ENCODE measurements at places on chromosomes 5 and 9. TPM values are rescaled to one million over a fixed set of nuclear protein-coding genes. Genes with fewer than 3 reads are reported as not detected.

- no peak for DNase-seq
These were observed 237.2 kb upstream of the IL12B start for GRCh38 chr5:159567461-159567860.

GRCh38 chr9:92507005-92507404 lies 24.7 kb upstream of the ASPN start:
- DNase-seq: no peak

DNA sequence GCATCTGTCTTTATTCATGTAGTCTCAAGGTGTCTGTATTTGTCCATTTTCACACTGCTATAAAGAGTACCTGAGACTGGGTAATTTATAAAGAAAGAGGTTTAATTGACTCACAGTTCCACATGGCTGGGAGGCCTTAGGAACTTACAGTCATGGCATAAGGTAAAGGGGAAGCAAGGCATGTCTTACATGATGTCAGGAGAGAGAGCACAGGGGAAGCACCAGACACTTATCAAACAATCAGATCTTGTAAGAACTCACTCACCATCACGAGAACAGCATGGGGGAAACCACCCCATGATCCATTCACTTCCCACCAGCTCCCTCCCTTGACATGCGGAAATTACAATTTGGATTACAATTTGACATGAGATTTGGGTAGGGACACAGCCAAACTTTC lies 44.2 kb downstream of the NLN start:
- no peak for DNase-seq

DNA sequence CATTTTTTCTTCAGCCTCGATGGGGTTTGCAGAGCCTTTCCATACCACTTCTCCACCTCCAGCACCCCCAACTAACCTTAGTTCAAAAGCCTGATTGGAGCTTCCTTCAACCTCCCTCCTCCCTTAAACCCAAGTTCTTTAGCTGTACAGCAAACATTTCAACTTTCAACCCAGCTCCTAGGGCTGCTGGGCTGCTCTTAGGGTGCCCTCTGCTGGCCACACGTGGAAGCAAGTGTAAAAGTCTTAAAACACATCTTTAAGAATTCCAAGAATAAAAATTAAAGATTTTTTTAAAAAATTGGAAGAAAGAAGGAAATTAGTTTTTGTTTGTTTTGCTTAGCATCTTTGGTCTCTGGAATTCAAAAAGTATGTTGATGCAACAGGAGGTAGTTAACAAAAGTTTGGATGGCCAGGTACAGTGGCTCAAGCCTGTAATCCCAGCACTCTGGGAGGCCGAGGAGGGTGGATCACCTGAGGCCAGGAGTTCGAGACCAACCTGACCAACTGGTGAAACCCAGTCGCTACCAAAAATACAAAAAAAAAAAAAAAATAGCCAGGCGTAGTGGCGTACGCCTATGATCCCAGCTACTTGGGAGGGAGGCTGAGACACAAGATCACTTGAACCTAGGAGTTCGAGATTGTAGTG lies 15.5 kb upstream of the HSD17B3 start:
- DNase-seq: peak; percentile 41

GRCh38 chr5:27241564-27242257 lies 203.3 kb upstream of the CDH9 start:
- DNase-seq: no peak

GRCh38 chr5:119274030-119274766 lies 81.6 kb upstream of the TNFAIP8 start:
- DNase-seq: peak; percentile 56

GRCh38 chr9:108634672-108635462 lies 220.9 kb downstream of the ACTL7B start:
- DNase-seq: no peak

DNA sequence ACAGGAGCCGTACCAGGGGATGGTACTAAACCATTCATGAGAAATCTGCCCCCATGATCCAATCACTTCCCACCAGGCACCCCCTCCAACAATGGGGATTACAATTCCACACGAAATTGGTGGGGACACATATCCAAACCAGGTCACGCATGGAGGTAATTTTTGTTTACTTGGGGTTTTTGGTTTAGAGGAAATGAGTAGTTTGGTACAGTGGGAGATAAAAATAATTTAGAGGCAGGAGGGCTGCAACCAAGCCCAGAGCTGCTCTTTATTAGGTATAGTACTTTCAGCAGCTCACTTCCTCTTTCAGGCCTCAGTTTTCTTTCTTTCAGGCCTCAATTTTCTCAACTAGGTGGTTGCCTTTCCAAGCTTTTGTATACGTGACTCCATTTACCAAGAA lies 23.2 kb downstream of the PRUNE2 start:
- no peak for DNase-seq

PKD2L2 gene
- not detected for total RNA-seq

PCDHA9 gene
- not detected for total RNA-seq

- no peak for DNase-seq
These were observed 30.3 kb upstream of the SNAPC3 start for GRCh38 chr9:15392363-15392762.

- DNase-seq: peak; percentile 34
These were observed 51.6 kb upstream of the PHYKPL start for GRCh38 chr5:178284093-178284675.

DNA sequence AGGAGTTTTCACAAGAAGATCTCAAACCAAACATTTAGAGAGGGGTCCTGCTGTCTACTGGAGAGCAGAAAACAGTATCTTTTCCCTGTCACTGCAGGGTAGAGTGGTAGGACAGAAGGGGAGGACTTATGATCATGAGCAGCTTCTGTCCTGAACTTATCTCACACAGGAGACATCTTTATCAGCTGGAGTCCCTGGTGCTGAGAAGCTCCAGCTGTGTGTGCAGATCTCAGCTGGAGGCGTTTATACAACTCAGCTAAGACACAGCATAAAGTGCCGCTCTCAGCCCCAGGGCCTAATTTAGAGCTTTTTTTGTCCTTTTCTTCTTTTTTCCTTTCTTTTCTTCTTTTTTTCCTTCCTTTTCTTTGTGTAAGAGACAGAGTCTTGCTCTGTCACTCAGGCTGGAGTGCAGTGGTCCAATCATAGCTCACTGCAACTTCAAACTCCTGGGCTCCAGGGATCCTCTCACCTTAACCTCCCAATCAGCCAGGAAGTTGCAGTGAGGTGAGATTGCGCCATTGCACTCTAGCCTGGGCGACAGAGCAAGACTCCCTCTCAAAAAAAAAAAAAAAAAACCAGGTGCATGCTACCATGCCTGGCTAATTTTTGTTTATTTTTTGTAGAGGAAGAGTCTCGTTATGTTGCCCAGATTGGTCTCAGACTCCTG lies 31.9 kb downstream of the CCDC125 start:
- no peak for DNase-seq

GRCh38 chr9:138068601-138069035 lies 191.0 kb downstream of the CACNA1B start:
- DNase-seq: no peak

- peak; percentile 53 for DNase-seq
These were observed 48.7 kb upstream of the C5orf58 start for GRCh38 chr5:170183816-170184687.

ANKRD33B gene
- total RNA-seq: 0.66 TPM

- no peak for DNase-seq
These were observed 737 bp downstream of the NANS start for GRCh38 chr9:98057138-98057799.

C9 gene
- total RNA-seq: 0.57 TPM
